ENCODE measurements at places on chromosomes 11 and 22.
A peak's percentile ranks its signal among the peaks of the same experiment; 100 is the strongest.

GRCh38 chr11:44424841-44425240 is 114.9 kb upstream of the ALX4 start:
- H3K36me3 ChIP-seq = no peaks in the 10 kb centered on the region
- DNase-seq = no peak
- no peak overlapping the region for H3K4me3 ChIP-seq
- H3K4me1 ChIP-seq = no peaks in the 10 kb centered on the region
- no peak overlapping the region for H3K27ac ChIP-seq

DNA sequence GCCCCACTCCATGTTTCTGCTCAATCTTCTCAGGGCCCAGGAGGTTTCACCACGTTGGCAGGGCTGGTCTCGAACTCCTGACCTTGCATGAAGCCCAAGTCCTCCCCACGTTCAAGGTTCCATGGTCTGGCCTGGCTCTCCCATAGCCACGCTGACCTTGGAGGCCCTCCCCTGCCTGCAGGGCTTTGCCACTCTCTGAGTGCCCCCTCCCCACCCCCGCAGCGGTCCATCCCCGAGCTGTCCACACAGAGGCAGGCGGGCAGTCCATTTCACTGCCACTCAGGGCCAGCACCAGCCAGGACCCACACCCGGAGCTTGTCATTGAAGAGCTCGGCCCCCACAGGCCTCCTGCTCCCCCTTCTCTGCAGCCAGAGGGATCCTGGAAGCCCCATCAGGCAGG is 30.7 kb downstream of the ARHGAP8 start:
- no peaks in the 10 kb centered on the region for H3K4me1 ChIP-seq
- no peak for DNase-seq
- H3K36me3 ChIP-seq = peaks cover 16% of the 10 kb centered on the region

- H3K27ac ChIP-seq = peak overlapping the region; percentile 94
- no peaks in the 10 kb centered on the region for H3K27me3 ChIP-seq
- no peak for DNase-seq
Observed at GRCh38 chr22:23531966-23532705, 48.0 kb downstream of the IGLL1 start.

DNA sequence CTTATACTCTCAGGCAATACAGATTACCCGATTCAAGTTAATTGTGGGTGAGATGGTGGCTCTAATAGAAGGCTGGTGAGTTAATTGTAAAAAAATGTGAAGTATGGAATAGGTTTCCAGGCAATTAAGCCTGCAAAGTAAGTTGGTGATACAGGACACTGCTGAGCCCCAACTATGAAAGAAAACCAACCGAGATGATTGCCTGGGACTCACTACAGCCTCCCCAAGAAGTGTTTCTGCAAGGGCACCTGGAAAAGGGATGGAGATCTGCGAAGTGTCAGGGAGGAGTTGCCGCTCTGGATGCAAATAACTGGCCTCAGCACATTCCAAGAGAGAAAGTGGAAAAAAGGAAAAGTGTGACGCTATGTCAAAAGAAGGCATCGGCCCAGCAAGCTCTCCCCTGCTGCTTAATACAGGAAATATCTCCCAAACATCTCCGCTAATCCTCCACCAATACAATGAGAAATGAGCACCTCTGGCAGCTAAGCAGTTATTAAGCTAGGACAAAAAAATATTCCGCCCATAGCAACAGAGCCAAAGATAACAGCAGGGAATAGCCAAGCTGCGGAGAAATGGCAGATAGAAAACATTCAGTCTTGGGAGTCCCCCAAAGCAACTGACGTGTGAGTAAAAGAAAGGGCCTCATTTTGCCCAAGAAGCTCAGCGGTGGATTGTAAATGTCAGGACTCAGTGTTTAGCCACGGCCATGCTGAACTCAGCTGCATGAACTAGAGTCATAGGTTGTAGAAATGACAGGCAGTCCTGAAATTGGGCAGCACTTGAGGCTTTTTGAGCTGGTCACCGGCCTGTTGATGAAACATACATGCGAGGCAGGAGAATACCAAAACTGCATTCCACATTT is 133.7 kb downstream of the SNX19 start:
- H3K27ac ChIP-seq = no peak overlapping the region
- no peaks in the 10 kb centered on the region for H3K36me3 ChIP-seq
- no peaks in the 10 kb centered on the region for H3K4me1 ChIP-seq
- no peak for DNase-seq
- H3K27me3 ChIP-seq = peaks cover 20% of the 10 kb centered on the region
- no peak overlapping the region for H3K4me3 ChIP-seq

DNA sequence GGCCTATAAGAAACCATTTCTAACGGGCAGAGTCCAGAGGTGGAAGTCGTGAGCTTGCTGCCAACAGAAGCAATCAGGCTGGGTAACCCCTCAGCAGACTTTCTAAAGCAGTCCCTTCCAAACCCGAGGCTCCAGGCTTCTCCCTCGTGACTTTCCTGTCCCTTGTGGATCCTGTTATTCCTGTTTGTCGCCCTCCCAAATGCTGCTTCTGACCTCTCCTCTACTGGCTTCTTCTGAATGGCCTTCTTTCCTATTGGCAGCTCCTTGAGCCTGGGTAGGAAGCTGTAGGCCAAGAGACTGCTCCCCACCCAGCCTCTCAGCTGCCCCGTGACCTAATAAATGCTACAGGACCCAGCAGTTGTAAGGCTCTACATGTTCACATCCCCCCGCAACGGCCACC is 35.0 kb downstream of the MAFF start:
- H3K4me3 ChIP-seq = no peak overlapping the region
- peaks cover 16% of the 10 kb centered on the region for H3K36me3 ChIP-seq
- no peak for DNase-seq
- H3K27me3 ChIP-seq = no peaks in the 10 kb centered on the region
- peaks cover 24% of the 10 kb centered on the region for H3K4me1 ChIP-seq
- peak overlapping the region; percentile 85 for H3K27ac ChIP-seq

GRCh38 chr11:76724171-76724768 is 53.7 kb upstream of the LRRC32 start:
- no peaks in the 10 kb centered on the region for H3K36me3 ChIP-seq
- H3K4me3 ChIP-seq = no peak overlapping the region
- H3K4me1 ChIP-seq = peaks cover 4% of the 10 kb centered on the region
- DNase-seq = peak; percentile 29
- H3K27ac ChIP-seq = no peak overlapping the region
- H3K27me3 ChIP-seq = peaks cover 38% of the 10 kb centered on the region

DNA sequence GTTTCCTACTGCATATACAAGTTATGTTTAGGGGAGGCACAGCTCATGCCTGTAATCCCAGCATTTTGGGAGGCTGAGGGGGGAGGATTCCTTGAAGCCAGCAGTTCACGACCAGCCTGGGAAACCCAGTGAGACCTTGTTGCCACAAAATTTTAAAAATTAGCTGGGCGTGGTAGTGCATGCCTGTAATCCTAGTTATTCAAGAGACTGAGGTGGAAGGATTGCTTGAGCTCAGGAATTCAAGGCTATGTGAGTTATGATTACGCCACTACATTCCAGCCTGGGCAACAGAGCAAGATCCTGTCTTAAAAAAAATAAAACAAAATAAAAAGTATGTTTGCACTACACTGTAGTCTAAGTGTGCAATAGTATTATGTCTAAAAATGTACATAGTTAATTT is 108.8 kb upstream of the TEAD1 start:
- H3K27me3 ChIP-seq = peaks cover 3% of the 10 kb centered on the region
- no peak overlapping the region for H3K27ac ChIP-seq
- H3K4me3 ChIP-seq = no peak overlapping the region
- DNase-seq = no peak
- H3K4me1 ChIP-seq = no peaks in the 10 kb centered on the region
- H3K36me3 ChIP-seq = no peaks in the 10 kb centered on the region

- H3K36me3 ChIP-seq = peaks cover 25% of the 10 kb centered on the region
- no peaks in the 10 kb centered on the region for H3K27me3 ChIP-seq
- no peak for DNase-seq
- peaks cover 6% of the 10 kb centered on the region for H3K4me1 ChIP-seq
- no peak overlapping the region for H3K4me3 ChIP-seq
Observed at GRCh38 chr22:29344137-29344536, 28.6 kb upstream of the RASL10A start.

All from progenitor cell of endocrine pancreas (in vitro differentiated cells).